ENCODE measurements at places on chromosomes 5 and 9.
A peak's percentile ranks its signal among the peaks of the same experiment; 100 is the strongest.

GRCh38 chr5:63700241-63700640 lies 262.0 kb downstream of the HTR1A start:
- no peak for DNase-seq

- DNase-seq = no peak
Measured at GRCh38 chr9:77952635-77953328, 78.8 kb downstream of the GNAQ start.

DNA sequence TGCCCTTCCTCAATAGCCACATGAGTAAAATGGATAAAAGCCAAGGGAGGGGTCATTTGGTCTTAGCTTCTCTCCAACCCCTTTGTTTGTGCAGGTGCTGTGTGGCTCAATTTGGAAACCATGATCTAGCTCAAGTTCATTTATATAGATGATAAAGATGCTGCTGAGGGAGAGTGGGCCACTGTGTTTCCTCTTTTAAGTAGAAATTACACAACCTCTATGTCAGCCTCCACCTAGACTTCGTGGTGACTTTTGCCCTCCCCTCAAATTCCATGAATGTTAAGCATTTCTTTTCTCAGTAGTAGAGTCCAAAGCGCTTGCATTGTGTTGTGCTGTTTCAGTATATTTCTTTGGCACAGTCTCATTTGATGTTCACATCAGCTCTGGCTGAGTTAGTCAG lies 241.4 kb downstream of the ARHGAP26 start:
- no peak for DNase-seq

GRCh38 chr5:76535577-76535976 lies 87.6 kb downstream of the F2RL2 start:
- DNase-seq = no peak

DNA sequence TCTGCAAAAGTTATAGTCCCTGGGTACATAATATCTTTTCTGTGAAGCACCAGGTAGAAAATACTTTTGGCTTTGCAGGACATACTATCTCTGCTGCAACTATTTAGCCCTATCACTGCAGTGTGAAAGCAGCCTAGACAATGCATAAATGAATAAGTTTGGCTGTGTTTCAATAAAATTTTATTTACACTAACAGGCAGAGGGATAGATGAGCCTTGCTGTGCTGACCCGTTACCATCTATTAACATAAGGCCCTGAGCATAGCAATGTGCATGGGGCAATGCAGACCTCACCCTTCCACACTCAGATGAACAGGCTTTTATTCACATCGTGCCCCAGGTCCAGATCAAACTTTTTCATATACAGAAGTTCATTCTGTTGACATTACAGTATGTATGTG lies 27.8 kb downstream of the RASEF start:
- DNase-seq = no peak

GRCh38 chr9:126684345-126684744 lies 70.6 kb downstream of the LMX1B start:
- DNase-seq = no peak

DNA sequence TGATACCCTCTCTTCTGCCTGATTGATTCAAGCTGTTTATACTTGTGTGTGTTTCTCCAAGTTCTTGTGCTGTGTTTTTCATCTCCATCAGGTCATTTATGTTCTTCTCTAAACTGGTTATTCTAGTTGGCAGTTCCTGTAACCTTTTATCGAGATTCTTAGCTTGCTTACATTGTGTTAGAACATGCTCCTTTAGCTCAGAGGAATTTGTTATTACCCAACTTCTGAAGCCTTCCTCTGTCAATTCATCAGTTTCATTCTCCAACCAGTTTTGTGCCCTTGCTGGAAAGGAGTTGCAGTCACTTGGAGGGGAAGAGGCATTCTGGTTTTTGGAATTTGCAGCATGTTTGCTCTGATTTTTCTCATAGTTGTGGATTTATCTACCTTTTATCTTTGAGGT lies 126.2 kb upstream of the FTMT start:
- no peak for DNase-seq

- DNase-seq = no peak
Measured at GRCh38 chr5:72790186-72790585, 26.3 kb upstream of the TNPO1 start.

DNA sequence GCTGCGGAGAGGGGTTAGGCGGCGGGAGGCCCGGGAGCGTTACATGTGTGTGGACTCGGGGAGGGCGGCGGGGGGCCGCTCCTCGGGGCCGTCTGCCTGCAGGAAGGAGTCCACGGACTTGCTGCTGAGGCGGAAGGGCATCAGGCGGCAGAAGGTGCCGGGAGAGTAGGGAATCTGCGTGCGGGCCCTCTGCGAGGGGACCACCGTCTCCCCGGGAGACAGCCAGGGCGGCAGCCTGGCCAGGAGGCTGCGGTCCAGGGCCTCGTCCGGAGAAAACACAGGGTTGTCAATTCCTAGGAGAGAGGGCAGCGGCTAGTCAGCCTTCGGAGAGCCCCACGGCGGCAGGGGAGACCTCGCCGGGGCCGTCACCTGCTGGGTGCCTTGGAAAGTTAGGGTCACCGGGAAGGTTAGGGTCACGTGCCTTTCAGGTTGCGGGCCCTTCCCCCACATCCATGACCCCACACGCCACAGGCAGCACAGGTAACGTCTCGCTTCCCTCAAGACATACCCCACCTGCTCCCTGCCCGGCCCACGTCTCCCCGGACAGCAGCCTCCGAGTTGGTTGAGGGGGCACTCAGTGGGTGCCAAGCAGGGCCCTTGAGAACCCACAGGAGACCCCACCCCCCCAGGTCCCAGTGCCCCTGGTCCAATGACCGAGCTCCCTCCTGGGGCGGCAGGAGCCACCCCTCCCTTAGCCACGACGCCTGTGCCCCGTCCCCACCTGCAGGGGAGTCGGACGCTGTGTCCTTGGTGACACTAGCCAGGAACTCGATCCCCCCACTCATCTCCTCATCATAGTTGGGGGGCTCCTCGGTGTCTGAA lies 32.1 kb downstream of the EXOC3 start:
- DNase-seq = no peak

DNA sequence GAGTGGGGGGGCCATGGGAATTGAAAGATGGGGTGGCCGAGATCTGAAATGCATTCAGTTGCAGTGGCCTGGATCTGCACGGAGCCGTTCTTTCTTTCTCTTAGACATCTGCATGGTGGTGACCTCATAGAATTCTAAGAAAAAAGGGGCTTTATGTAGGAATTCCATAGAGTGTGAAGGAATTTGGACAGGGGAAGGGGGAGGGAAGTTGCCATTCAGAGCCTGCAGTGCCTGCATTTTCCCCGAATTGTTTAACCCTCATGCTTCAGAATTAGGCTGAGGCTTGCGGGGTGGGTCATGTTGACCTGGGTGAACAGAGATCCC lies 4.9 kb downstream of the NEK6 start:
- DNase-seq = no peak

DNA sequence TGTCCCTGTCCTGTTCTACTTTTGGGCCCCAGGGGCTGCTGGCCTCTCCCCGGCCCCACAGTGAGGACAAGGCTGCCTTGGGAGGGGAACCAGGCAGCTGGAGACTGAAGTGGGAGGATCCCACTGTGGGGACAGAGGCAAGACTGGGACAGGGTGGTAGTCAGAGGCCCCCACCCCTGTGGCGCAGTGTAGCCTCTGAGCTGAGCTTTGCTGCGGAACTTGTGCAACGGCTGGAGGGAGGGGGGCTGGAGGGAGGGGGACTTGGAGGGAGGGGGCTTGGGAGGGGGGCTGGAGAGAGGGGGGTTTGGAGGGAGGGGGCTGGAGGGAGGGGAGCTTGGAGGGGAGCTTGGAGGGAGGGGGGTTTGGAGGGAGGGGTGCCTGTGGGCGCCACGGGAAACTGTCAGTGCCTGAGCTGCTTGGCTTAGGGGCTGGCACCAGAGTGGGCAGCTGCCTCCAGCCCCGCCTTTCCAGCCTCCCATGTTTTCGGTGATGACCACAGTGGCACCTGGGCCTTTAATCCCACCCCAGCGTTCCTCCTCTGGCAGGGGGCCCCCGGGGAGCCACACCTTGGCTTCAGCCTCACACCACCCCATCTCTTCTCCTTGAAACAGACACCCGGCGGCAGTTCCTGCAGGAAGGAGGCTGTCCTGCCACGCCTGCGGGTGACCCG lies 2.3 kb upstream of the FUT7 start:
- no peak for DNase-seq

GRCh38 chr9:87122947-87123685 lies 175.8 kb upstream of the GAS1 start:
- no peak for DNase-seq

DNA sequence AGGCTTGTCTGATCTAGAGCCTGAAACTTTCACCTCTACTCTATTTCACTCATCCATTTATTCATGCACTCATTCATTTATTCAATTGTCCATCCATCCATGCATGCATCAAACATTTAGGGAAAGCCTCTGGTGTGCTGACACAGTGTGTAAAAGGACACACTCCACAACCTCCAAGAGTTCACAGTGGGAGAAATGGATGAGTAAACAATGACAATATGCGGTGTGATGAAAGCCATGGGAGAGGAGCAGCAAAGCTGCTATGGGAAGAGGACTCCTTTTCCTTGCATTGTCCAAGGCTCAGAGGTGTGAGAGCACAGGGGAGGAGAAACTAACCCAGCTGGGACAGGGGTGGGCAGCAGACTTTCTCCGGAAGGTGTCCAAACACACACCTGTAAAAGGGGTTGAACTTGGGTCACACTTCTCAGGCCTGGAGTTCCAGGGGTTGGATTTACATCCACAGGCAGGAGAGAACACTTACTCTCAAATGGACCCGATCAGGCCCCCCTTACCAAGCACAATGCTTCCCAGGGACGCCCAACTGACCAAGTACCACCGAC lies 21.2 kb upstream of the PFDN1 start:
- no peak for DNase-seq

DNA sequence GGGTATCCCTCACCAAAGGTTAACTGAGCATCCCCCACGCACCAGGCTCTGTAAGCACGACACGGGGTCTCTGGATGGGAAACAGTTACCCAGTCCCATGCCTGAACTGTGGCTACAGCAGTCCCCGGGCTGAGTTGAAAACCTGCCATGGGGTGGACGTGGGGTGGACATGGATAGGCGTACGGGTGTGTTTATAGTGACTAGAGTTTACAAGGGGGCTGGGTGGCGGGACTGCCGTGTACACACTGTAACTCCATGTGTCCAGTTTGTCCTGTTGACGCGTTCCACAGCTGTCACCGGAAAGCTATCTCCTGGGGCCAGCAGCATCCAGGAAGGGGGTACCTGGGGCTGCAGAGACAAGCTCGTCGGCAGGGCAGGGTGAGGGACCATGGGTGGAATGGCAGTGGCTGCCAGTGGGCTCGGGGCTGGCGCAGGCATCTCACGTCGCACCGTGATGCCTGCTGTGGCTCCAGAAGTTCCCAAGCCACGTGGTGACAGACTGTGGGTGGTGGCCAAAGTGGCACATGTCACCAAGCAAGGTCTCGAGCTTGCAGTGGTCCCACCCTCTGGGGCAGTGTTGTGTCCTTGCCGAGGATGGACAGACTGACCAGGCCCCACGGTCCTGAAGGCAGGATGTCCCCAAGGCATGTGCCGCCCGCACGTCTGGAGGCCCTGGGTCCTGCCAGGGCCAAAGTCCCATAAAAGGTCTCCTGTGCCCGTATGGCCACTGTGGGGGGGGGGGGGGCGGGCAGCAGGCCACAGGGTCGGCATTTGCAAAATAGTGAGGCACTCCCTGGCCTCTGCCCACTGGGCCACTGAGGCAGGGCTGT lies 29.3 kb upstream of the RNF130 start:
- DNase-seq = no peak

DNA sequence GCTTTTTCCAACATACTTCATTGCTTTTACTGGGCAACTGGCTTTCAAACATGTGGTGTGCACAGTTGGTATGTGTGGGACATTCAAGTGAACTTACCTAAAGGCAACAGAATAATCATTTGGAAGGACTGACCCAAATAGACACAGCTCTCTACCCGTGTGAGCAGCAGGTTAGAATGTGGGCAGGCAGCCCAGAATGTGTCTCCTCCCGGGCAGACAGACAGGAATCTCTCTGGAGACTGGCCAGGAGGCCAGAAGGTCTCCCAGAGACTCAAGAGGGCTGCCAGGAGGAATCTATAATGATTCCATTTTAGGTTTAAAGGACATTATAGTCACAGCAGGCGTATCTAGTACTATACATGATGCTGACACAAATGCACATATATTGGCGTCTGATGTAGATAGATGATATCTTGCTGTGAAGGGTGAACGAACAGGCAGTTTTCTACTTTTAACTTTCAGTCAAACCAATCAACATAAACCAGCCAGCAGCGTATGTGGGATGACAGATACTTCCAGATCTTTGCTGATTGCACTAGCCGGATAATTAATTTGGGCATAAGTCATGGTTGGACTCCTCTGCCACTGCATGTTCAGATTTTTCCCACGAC lies 297.4 kb upstream of the ZNF608 start:
- no peak for DNase-seq

- no peak for DNase-seq
Measured at GRCh38 chr9:103755986-103756385, 338.1 kb upstream of the SMC2 start.

GRCh38 chr5:132254321-132254977 lies 3.0 kb upstream of the PDLIM4 start:
- DNase-seq = no peak

GRCh38 chr5:172548311-172548731 lies 92.7 kb upstream of the NEURL1B start:
- DNase-seq = no peak

- DNase-seq = no peak
Measured at GRCh38 chr9:20355022-20355421, 267.3 kb downstream of the MLLT3 start.

GRCh38 chr5:76960004-76960625 lies 7.3 kb downstream of the CRHBP start:
- peak; percentile 29 for DNase-seq

- no peak for DNase-seq
Measured at GRCh38 chr5:45696206-45696836, at the start of gene HCN1. HCN1 (minus strand) TSS chr5:45696380.

DNA sequence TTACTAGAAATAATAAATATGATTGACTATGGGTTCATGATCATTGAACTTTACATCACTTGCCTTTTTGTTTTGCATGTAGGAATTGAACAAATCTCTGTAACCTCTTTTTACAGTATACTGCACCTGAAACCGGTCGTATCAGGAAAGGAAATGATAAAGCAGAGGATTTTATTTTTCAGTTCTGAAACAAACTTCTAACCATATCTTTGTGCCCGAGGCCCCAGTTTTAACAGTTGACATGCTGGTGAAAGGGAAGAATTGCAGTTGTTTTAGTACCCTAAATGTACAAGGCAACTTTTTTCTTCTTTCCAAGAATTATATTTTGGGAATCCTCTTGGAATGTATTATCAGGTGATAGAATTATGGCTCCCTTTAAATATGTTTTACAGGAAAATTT lies 27.8 kb downstream of the TMEM38B start:
- no peak for DNase-seq

DNA sequence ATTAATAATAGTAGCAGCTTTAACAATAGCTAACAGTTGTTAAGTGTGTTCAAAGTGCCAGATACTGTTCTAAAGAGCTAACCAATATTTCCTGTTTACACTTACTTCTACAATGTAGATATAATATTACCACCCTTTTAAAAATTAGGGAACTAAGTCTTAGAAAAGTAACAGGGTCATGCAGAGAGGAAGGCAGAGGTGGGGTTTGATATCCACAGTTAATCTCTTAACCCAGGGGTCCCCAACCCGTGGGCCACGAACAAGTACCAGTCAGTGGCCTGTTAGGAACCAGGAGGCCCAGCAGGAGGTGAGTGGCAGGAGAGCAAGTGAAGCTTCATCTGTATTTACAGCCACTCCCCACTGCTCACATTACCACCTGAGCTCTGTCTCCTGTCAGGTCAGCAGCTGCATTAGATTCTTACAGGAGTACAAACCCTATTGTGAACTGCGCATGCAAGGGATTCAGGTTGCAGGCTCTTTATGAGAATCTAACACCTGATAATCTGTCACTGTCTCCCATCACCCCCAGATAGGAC lies 89.1 kb downstream of the ACTL7B start:
- no peak for DNase-seq

GRCh38 chr5:108650997-108651396 lies 96.7 kb upstream of the FER start:
- DNase-seq = no peak

Data from GM12891 (cell line).